ENCODE measurements at places on chromosomes 13 and 19.

- DNase-seq = no peak
Observed at GRCh38 chr13:24892829-24893228, 128.9 kb downstream of the RNF17 start.

DNA sequence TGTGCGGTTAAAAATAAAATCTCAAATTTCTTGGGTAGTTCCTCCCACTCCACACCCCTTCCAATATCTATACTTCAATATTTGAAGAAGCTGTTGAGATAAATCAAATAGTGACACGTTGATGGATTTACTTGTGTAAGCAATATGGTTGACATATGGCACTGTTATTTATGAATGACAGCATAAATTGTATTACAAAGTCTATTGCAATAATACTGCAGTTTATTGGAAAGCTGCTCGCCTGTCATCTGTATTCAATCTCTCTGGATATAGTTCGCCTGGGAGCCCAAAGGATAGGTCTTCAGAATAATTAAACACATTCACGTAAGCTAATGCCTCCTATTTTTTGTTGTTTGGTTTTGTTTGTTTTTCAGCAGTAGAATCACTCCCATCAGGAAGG, 5.0 kb upstream of the ZIC5 start:
- DNase-seq = peak; percentile 52

DNA sequence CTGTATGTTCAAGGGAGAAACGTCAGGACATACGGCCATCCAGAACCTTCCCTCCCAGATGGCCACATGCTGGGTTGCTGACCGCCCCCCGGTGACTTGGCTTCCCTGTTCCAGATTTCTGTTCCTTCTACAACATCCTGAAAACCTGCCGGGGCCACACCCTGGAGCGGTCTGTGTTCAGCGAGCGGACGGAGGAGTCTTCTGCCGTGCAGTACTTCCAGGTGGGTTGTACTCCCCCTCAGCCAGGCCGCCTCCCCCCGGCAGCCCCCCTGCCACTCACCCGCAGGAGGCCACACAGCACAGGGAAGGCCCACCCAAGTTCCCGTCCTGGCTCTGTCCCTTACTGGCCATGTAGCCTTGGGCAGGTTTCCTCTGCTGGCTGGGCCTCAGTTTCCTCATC, 20.5 kb downstream of the YIPF2 start:
- DNase-seq = no peak

- DNase-seq = no peak
Observed at GRCh38 chr13:26923824-26924605, 163.4 kb upstream of the GPR12 start.

DNA sequence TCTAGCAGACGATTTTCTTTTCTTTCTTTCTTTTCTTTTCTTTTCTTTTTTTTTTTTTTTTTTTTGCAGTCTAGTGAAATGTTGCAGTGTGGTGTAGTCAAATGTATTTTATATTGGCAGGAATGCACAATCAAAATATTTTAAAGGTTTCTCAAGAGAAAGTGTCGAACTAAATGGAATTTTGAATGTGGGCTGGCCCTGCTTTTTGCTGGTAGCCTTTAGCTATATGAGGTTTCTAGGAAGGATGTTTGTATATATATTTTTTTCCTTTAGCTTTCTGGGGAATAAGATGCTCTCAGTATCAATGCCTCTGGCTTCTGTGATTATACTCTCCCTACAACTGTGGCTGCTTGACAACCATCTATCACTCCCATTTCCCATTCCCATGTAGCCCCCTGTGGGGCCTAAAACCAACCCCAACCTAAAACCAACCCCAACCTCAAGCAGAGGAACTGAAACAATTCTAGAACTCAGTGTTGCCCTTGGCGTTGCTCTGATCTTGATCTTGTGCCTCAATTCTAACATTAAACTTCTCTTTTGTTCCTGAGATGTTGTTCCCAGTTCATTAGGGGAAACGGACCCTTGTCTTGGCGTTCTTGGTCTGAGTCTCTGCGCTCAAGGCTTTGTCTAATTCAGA, 27.1 kb downstream of the CYSLTR2 start:
- no peak for DNase-seq

- peak; percentile 71 for DNase-seq
Observed at GRCh38 chr19:19034204-19034624, 811 bp downstream of the ARMC6 start.

DNA sequence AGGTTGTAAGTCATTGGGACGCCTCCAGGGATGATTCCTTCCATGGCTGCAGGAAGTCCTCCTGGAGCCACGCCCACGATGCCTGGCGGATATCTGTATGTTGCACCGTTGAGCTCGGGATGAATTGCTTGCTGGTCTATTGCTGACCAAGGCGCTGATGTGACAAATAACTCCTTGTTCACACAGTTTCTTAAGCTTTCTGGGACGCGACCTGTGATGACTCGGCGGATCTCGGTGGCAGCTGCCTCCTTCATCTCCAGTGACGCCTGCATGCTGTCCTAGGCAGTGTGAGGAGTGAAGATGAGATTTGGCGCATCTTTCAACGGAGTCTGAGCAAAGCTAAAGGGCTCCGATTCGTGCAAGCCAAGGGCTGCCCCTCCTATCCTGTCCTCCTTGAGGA, 7.6 kb upstream of the ZNF566 start:
- no peak for DNase-seq

- DNase-seq = no peak
Observed at GRCh38 chr19:10533646-10534386, 9.9 kb upstream of the ATG4D start.

Measured in NCI-H524 (cell line).